ENCODE measurements at places on chromosomes 12 and 14.

DNA sequence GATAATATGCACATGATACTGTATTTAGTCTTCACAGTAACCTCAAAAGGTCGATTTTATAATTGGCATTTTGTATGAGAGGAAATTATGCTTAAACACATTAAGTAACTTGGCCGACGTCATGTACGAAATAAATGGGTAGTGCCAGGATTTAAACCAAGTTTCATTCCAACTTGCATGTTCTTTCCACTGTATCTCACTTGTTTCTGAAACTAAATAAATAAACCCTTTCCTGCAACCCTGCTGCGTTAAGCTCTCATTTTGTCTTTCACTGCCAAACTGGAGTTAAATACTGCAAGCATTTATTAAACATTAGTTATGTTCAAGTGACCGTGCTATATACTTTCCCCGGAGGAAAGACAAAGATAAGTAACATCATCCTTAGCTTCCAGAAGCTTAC is 293.9 kb upstream of the PRKD1 start:
- no peak for DNase-seq

DNA sequence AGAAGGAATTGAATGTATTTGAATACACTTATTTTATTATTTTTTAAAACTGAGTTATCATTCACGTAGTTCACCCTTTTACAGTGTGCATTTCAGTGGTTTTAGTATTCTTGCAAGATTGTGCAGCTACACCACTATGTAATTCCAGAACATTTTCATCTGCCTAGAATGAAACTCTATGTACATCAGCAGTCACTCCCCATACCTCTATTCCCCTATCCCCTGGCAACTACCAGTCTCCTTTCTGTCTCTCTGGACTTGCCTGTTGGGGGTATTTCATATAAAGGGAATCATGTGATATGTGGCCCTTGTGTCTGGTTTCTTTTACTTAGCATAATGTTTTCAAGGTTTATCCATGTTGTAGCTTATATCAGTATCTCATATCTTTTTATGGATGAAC is 96.8 kb downstream of the BORCS5 start:
- DNase-seq = no peak

DNA sequence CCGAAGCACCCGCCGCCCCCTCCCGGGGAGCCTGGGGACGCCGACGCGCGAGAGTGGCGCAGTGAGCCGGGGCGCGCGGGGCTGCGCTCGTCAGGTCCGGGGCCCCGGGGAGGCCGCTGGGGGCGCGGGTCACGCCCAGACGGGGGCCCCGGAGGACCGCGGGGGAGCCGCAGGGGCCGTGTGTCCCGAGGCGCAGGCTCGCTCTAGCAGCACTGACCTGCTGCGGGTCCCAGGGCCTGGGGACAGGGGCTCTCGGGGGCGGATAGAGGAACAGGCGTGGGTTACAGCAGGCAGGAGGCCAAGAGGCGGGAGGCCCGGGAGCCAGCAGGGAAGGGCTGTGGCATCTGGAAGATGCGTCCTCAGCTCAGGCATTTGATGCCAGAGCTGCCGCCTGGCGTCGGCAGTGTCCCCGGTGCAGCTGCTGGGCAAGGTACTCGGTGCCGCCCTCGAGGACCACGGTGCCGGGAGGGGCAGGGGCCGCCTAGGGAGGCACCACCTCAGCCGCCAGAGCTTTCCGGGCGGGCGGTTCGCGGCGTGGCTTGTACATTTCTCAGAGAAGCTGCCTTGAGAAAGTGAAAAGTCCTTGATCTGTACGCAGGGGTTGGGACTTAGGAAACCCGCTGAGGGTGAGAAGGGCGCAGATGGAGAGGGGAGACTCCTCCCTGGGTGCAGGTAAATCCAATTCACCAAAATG is 1.2 kb downstream of the WNT5B start:
- DNase-seq = no peak

DNA sequence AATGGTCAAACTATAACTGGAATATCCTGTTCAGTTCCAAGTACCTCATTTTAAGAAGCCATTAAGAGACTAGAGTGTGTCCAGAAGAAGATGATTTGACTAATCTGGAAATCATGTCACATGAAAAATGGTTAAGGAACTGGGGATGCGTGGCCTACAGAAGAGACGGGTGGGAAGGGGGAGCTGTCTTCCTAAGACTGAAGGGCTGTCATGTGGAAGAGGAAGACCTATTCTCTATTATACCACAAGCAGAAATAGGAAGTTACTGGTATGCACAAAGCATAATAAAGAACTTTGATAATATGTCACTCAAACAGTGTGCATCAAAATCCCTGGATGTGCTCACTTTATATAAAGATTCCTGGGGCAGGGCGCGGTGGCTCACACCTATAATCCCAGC is 50.3 kb downstream of the HECTD4 start:
- no peak for DNase-seq

DNA sequence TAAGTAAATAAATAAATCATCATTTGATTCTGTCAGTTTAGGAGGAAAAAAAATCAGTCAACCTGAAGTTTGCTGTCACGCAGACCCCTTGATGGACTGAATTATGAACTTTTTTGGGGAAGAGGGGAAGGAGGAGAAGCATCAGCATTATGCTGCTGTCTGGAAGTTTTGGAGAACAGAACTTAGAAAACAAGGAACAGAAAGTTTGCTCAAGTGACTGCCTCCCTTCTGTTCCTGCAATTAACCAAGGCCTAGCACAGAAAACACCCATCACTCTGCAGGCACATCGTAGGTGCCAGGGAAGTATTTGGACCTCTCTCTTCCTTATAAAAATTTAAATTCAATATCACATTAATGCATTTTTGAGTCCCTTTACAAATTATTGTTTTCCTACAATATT is 283.8 kb downstream of the VRK1 start:
- no peak for DNase-seq

- no peak for DNase-seq
These were observed 1290.1 kb downstream of the AACS start for GRCh38 chr12:126355346-126355745.
